ENCODE measurements at places on chromosomes 4 and X. TPM values are rescaled to one million over a fixed set of nuclear protein-coding genes. Genes with fewer than 3 reads are reported as not detected.
A peak's percentile ranks its signal among the peaks of the same experiment; 100 is the strongest.

DNA sequence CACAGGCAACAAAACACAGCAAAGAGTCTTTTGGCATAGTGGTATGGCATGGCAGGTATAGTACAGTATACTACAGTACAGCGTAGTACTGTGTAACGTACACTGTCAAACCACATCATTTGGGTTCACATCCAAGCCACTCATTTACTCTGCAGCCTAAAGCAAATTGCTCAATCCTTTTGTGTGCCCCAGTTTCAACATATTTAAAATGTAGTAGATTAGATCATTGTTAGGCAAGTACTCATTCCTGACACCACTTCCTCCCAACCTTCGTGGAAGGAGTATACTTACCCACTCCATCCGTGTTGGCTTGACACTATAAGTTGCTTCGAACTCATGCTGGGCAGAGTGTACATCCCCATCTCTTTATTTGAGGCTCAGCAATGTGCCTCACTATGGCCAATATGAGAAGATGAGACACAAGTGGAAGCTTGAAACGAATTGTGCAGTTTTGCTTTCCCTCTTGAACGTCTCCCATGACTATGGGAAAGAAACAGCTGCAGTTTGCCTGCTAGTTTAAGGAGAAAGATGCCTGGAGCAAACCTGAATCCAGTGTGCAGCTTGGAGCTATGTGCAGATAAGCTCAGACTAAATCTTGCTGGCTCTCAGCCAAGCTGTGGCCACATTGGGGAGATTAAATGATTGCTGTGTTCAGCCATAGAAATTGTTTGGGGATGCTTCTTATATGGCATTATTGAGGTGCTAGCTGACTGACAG is 85.7 kb upstream of the TBL1X start:
- DNase-seq: no peak
- H3K36me3 ChIP-seq: no peaks in the 10 kb centered on the region
- no peak overlapping the region for H3K4me3 ChIP-seq
- no peaks in the 10 kb centered on the region for H3K27me3 ChIP-seq
- H3K4me1 ChIP-seq: no peaks in the 10 kb centered on the region

NDP gene
- total RNA-seq: not detected

LCORL gene
- total RNA-seq: 7.6 TPM

GRCh38 chr4:53309321-53310040 is 56.4 kb downstream of the SCFD2 start:
- no peak overlapping the region for H3K27ac ChIP-seq
- no peak overlapping the region for H3K4me3 ChIP-seq
- no peaks in the 10 kb centered on the region for H3K27me3 ChIP-seq
- DNase-seq: no peak
- H3K36me3 ChIP-seq: peaks cover 6% of the 10 kb centered on the region

KCNE5 gene
- total RNA-seq: 0.67 TPM

DNA sequence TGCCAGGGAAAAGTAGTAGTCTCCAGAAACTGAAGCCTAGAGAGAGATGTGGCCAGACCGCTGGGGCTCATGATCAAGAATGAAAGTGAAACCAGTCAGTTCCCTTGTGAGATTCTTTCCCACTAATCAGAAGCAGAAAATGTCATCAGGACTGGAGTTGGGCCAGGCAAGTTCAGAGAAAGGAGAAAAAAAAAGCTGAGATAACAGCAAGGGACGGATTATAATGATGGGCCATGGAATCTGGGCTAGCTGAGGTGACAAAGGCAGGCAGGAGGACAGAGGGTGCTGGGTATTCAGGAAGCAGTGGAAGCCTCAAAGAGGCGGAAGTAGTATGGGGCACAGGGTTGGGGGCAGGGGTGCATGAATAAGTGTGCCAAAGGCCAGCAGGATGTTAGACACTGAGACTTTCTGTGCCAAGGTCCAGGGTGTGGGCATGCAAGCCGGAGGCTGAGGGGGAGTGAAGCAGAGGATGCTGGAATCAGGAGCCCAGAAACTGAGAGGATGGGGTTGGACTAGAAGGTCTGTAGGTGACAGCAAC is 2.5 kb downstream of the CXorf38 start:
- peak; percentile 67 for DNase-seq
- H3K36me3 ChIP-seq: no peaks in the 10 kb centered on the region
- peak overlapping the region; percentile 71 for H3K27ac ChIP-seq
- H3K4me1 ChIP-seq: peaks cover 18% of the 10 kb centered on the region

DNA sequence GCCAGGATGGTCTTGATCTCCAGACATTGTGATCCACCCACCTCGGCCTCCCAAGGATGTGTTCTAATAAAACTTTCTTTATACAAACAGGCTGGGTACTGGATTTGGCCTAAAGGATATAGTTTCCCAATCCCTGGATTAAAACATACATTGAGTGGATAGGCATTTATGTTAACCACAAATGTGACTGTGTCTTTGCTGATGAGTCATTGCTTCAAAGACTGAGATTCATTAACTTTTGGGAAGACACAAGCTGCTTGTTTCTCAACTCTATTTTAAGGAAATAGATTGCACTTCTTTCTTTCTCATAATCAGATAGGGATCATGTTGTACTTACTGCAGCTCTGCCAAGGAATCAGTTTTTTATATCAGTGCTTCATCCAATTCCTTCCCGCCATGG is 131.3 kb upstream of the AGA start:
- no peak for DNase-seq
- no peaks in the 10 kb centered on the region for H3K27me3 ChIP-seq
- no peak overlapping the region for H3K4me3 ChIP-seq
- H3K36me3 ChIP-seq: no peaks in the 10 kb centered on the region
- no peaks in the 10 kb centered on the region for H3K4me1 ChIP-seq

DNA sequence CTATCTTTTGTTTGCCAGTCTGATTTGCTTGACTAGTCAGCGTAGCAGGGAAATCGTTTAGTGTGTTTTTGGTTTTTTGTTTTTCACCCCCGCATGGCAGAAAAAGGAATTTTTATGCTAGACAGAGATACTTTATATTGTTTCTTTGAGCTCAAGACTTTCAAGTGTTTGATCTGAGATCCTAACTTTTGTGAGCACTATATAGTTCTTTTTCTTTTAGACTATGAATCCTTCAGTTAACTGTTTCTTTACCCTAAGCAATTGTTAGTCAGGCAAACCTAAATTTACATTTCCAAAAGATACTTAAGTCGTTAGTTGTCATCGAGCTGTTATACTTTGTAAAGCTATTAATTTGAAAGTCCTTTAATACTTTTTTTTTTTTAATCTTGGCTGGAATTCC is 73.3 kb downstream of the RAP1GDS1 start:
- DNase-seq: no peak
- H3K4me3 ChIP-seq: no peak overlapping the region
- no peak overlapping the region for H3K27ac ChIP-seq

GRCh38 chr4:138835832-138836533 is 179.6 kb upstream of the NOCT start:
- peak; percentile 51 for DNase-seq
- no peaks in the 10 kb centered on the region for H3K27me3 ChIP-seq
- H3K36me3 ChIP-seq: no peaks in the 10 kb centered on the region
- no peak overlapping the region for H3K4me3 ChIP-seq
- H3K27ac ChIP-seq: no peak overlapping the region

Measured in heart right ventricle (tissue), 16 donors.